ENCODE measurements at places on chromosomes 11 and 22.

GRCh38 chr11:7572001-7572712 lies 58.4 kb downstream of the PPFIBP2 start:
- DNase-seq = no peak

DNA sequence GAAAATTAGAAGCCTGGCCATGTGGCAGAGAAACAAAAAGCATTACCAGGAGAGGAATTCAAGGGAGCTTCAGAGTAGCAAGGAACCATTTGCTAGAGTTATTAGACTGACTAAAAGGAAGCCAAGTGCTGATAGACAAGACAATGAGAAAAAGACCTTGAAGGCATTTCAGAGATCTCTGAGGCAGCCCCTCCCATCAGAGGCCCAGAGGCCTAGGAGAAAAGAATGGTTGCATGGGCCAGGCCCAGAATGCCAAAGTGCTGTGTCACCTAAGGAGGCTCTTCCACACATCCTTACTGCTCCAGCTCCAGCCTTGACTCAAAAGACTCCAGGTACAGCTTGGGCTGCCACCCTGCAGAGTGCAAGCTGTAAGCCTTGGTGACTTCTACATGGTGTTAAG lies 61.8 kb upstream of the POU2AF2 start:
- no peak for DNase-seq

GRCh38 chr11:79437981-79438630 lies 2.7 kb downstream of the TENM4 start:
- no peak for DNase-seq

DNA sequence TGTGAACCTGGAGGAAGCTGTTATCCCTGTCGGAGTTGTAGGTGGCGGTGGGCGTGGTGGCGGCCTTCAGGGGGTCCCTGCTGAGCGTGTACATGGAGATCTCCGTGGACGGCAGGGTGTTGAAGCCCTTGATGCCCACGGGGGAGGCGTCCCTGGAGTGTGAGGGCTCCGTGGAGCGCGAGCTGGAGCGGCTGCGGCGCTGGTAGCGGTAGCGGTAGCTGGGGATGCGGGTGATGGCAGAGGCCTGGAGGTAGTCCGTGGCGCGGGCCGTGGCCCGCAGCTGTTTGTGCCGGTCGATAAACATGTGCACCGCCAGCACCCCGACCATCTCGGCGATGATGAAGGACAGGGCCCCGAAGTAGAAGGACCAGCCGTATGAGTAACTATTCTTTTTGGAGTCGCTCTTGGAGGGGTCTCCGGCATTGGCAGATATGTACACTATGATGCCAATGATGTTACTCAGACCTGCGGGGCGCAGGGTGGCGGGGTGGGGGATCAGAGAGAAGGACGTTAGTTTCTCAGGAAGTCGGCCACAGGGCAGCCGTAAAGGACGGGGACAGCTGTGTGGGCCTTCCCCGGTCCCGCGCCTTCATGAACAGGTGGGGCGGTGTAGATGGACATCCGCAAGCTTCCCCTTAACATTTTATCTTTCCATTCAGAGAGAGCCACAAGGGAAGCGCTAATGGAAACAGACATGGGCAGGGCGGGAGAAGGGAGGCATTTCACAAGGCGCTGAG lies 35.6 kb upstream of the EIF3D start:
- no peak for DNase-seq

DNA sequence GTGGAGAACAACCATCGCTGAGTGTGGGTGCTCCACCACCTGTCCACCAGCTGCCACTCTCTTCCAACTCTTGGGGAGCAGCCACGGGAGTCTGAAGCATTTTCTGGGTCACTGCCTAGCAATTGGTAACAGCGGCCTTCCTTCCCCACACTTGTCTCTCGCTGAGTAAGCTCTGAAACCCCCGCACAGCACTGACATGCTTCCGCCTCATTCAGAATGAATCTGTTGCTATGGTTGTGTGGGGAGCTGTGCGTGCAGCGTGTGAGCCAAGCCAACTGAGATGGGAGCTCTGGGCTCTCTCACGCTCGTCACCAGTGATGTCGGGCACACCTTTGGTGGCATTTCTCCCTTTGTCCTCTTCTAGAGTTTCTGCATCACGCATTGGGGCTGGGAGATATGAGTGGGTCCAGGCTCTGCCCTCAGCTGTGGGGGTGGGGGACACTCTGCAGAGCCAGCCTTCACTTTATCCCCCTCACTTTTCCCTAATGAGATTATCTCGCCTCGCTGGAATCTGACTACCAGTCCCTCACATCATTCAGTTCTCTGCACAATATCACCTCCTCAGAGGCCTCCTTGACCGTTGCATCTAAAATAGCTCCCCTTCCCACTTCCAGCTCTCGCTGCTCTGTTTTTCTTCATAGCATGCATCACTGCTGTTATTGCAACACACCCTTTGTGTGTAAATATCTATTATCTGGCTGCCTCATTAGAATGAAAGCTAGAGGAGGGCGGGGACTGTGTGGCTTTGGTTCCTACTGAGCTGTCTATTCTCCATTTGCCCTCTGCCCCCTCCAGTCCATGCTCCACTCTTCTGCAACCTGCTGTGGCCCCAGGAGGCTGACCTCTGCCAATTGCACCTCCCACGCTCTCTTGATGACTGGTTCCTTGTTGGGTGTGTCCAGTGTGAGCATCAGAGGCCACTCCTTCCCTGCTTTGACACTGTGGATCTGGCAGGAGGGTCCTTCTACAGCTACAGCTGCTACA lies 569.9 kb upstream of the CADM1 start:
- DNase-seq = no peak

DNA sequence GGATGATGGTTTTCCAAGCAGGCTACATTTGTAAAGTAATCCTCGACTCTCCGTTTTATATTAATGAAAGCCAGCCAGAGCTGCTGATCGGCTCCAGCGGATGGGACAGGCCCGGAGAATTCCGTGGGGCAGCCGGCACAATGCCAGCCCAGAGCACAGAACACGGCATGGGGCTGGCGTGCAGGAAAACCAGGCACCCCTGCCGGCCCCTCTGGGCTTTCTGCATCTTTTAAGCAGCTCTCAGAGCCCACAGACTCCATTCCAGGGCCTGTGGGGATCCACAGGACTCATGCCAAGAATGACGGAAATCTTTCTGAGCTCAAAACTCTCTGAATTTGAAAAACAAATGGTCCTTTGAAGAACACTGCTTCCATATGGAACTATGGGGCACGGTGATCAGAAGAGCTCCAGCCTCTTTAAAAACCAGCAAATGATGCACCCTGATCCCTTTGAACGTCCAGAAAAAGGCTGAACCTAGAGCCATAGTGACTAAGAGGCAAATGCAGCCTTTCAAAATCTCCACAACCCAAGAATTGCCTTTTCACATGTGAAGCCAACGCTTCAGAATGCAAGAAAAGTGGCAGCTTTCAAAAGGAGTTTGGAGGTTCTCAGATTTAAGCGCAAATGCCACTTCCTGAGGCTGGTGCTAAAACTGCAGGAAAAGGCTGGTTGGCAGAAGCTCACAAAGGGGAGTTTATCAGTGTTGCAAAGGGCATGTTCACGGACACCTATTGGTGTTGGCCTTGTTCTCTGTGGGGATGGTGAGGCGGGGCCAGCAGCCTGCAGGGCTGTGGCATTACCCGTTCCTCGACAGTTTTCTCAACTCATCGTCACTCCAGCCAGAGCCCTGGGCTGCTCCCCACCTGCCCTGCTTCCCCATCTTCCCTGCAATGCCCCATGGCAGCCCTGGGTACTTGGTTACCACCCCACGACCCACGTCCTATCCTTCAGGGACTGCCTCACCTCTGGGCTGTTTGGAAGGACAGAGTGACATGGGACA lies 212.5 kb downstream of the CTTN start:
- DNase-seq = no peak

DNA sequence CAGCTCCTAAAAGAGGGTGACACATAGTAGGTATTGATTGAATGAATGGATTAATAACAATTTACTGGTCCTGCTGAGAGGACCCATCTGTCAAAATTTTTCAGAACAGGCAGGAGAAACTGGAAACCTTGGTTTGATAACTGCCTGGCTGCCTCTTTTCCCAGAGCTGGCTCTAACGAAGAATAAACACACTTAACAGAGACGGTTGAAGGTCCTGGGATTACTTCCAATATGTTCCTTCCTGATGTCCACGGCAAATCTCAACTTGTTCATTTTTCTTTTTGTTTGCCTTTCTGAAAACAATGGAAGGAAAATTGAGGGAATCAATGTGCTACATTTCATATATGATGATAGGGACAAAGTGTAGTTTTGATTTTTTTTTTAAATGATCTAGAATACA lies 76.5 kb upstream of the SYT13 start:
- no peak for DNase-seq

- no peak for DNase-seq
Observed at GRCh38 chr11:13310443-13310842, 32.9 kb downstream of the BMAL1 start.

GRCh38 chr22:23520863-23521440 lies 59.1 kb downstream of the IGLL1 start:
- DNase-seq = no peak

GRCh38 chr22:26890870-26891269 lies 233.5 kb downstream of the MIAT start:
- no peak for DNase-seq

GRCh38 chr22:36299295-36299694 lies 46.4 kb downstream of the APOL1 start:
- no peak for DNase-seq

DNA sequence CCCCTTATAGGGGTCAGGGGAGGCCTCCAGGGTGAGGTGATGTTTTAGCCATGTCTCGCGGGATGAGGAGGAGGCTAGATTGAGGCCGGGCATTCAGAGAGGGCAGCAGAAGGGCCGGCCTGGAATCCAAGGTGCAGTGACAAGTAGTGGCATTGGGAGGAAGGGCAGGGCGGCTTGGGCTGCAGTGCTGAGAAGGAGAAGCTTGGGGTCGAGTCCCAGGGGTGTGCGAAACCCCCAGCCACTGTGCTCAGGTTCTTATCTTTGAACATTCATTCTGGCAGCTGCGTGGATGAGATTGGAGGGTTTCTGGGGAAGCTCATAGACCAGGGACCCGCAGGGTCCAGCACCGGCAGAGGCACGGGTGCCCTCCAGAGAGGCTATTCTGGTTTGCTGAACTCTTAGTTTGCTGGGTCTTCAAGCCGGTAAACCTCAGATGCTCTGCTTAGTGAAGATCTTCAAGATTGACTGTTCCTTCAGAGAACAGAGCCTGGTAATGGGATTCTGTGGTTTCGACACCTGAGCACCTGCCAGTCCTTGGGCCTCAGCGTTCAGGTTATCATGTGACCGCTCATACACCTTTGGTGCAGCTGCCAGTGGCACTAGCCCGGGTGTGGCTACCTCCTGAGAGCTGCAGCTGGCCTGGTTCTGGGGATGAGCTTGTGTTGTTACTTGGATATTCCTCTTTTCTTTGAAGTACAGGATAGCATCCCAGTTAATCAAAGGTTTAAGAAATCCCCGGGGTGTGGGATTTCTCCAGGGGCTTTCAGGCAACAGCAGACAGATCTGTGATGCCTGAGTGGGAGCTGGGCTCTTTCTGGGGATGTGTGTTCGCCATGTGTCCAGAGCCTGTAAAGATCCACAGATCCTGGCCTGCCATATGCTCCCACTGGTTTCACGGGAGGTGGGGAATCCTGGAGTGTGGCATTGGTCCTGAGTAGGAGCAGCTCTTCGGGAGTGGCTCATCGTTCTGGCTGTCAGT lies 152.8 kb downstream of the TBC1D22A start:
- no peak for DNase-seq

DNA sequence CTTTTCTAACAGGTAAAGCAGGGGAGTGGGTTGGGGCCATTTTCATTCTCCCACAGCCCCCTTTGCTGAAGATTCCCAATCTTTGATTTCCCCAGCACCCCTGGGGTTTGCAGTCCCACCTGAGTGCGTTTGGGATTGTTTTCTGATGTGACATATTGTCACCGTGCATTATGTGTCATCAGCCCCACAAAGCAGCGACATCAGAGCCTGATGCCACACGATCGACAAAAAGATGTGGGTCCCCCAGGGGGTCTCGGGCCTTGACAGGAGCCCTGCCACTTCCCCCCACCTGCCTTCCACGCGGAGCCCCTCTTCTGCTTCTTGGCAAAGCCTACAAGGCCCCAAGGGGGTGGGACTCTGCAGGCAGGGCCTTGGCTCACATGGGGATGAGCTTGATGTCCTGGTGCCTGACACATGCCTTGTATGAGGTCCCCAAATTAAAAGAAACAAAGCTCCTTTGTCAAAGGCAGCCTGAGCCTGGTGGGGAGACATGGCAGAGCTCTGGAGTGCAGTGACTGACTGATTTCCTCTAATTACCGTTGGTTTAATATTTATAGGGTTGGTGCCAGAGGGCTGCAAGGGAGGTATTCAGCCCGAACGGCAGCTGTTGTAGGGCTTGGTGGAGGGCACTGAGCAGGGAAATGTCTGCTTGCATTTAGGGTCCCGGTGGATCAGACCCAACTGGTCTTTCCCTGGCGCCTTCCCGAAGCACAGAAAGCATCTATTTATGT lies 149.2 kb downstream of the MIAT start:
- no peak for DNase-seq

- peak; percentile 47 for DNase-seq
Observed at GRCh38 chr11:72391638-72392423, 42.5 kb downstream of the CLPB start.

DNA sequence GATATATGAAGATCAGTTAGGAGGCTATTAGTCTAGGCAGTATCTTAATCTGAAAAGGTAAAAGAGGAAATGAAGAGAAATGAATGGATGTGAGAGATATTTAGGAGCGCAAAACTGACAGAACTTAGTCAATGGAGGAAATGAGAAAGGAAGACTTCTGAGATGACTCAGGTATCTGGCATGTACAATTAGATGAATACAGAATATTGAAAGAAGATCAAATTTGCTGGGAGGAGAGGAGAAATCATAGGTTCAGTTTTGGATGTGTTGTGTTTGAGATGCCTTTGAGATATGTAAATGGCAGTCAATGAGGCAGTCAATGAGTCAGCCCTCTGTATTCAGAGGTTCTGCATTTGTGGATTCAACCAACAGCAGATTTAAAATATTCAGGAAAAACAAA lies 42.9 kb upstream of the GAB2 start:
- no peak for DNase-seq

- DNase-seq = no peak
Observed at GRCh38 chr22:44132724-44133123, 48.0 kb upstream of the PARVG start.

- peak; percentile 63 for DNase-seq
Observed at GRCh38 chr11:121385688-121386087, 66.4 kb upstream of the SORL1 start.

- no peak for DNase-seq
Observed at GRCh38 chr11:73001615-73002014, 140.5 kb downstream of the FCHSD2 start.

GRCh38 chr22:27213294-27213693 lies 555.9 kb downstream of the MIAT start:
- no peak for DNase-seq

Data from germinal center (tissue), 1 donor.